ENCODE measurements at places on chromosomes 3 and 15. TPM values are rescaled to one million over a fixed set of nuclear protein-coding genes. Genes with fewer than 3 reads are reported as not detected.

The TASOR gene
- total RNA-seq = 93.8 TPM

The ARHGAP31 gene
- 16.9 TPM for total RNA-seq

The APOD gene
- total RNA-seq = 0.23 TPM

The CNOT10 gene
- 23.6 TPM for total RNA-seq

The COLQ gene
- 0.36 TPM for total RNA-seq

Data from smooth muscle cell of the pulmonary artery (primary cell).